ENCODE measurements at places on chromosomes 2 and 18.
A peak's percentile ranks its signal among the peaks of the same experiment; 100 is the strongest.

DNA sequence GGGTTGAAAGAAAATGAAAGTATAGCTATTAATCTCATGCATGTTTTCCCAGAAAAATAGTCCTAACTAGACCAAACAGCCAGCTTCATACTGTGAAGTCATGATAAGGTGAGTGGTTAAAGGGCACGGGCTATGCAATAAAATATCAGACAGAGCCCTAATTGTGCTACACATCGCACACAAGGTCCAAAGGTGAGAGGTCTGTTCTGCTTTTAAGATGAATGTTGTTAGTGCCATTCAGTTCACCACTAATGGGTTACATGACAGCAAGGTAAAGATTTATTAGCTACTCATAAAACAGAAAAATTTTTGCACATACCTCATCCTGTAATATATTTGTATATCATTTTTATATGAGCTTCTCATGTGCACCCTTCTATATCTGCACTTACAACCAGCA, 105.0 kb upstream of the STK17B start:
- no peak for DNase-seq

DNA sequence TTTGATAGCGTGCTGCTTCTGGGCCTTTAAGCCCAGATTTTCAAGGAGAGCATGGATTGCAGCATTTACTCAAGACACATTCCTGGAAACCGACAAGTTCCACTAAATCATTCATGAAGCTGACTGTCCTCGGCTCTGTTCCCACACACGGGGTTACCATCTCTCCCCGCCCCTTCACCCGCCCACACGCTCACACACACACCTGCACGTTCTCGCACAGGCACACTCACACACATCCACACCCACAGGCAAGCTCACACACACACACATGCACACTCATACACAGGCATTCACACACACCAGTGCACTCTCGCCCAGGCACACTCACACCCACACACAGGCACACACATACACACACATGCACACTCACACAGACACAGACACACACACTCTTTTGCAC, 150.0 kb upstream of the AGAP1 start:
- no peak for DNase-seq

GRCh38 chr2:118340103-118340502, 251.8 kb downstream of the INSIG2 start:
- no peak for DNase-seq

GRCh38 chr2:56688661-56689060, 504.9 kb downstream of the CCDC85A start:
- DNase-seq, result no peak

DNA sequence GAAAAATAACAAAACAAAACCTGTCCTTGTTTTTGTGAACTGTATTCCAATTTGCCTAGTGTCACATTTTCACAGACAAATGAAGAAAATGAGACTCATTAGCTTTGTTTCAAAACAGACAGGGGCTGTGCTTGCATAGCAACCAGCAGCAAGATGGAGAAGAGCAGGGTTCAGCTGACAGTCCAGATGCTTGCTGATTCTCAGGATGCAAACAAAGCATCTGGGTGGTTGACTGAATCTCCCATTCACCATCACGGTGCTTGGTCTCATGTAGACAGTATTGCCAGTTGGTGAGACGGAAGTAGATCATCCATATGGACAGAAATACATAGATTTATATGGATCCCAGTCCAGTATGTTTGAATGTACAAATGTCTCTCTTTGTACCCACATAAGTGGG, 326.8 kb downstream of the CCDC85A start:
- DNase-seq, result no peak

DNA sequence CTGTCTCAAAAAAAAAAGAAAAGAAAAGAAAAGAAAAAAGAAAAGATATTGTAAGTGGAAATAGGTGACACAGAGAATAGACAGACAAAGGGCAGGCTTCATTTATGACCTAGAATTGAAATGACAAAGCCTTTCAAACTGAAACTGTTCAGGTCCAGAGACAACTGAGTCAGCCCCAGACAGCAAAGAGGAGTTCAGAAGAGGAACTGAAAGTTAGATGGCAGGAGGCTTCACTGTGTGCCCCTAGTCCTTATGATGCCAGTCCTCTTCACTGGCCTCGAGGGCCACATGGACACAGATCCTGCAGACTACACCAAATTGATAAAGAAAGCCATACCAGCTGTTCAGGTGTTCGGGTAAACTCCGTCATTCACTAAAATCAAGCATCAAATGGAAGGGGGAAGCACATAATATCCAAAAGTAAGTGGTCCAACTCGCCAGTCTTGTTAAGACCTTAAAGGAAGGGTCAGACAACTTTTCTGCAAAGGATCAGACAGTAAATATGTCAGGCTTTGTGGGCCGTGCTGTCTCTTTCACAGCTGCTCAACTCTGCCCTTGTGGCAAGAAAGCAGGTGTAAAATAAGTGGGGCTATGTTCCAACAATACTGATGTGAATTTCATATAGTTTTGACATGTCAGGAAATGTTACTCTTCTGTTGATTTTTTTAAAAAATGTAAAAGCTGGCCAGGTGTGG, 231.9 kb upstream of the MGAT5 start:
- no peak for DNase-seq

DNA sequence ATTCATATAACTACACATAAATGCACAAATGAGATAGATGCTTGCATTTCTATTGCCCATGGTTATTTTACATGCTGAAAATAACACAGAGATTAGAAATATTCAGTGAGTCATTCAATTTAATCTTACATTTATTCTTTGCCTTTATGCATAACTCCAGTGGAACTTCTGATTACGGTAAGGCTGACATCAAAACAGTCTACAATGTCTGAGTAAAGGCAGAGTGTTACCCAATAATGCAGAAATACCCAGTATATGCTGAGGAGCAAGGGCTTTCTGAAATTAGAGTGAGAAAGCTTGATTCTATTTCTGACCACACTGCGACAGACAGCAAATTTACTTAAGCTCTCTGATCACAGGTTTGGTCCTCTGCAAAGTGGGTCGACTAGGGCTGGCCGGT, 9.2 kb downstream of the NMI start:
- DNase-seq, result no peak

GRCh38 chr2:67650291-67651133, 253.4 kb downstream of the ETAA1 start:
- DNase-seq, result peak; percentile 44

GRCh38 chr2:11278219-11278618, 66.2 kb downstream of the ROCK2 start:
- DNase-seq, result no peak

GRCh38 chr2:188523919-188524318, 232.2 kb downstream of the GULP1 start:
- no peak for DNase-seq

DNA sequence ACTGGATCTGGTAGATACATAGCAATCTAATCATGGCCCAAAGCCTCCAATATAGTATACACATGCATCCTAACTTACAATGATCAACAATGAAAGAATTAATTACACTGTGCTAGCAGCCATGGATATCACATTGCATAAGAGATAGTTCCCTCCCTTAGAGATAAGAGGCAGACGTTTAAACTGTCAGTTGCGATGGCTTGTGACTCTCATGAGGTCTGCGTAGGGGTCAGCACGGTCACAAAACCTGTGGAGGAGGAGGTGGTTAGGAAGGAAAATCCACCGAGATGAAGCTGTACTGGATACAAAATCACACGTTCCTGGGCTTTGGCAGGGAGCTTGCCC, 800 bp upstream of the RALB start:
- DNase-seq, result no peak

DNA sequence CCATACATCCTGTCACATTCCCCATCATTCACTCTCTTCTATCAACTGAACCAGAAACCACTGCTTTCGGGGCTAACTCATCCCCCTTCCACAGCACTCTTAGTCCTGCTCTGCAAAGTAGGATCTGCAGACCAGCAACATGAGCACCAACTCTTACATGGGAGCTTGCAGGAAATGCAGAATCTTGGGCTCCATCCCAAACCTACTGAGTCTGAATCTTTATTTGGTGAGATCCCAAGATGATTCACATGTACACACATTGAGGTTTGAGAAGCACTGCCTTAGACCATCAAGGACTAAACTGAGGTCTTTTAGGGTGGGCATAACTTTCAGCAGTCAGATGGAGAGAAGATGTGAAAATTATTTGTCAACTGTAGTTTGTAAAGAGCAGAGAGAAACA, 235.6 kb upstream of the EPHA4 start:
- DNase-seq, result no peak

GRCh38 chr2:194549387-194549786, 1107.6 kb upstream of the SLC39A10 start:
- DNase-seq, result no peak

- no peak for DNase-seq
These were observed 16.6 kb upstream of the ASPRV1 start for GRCh38 chr2:69977906-69978482.

DNA sequence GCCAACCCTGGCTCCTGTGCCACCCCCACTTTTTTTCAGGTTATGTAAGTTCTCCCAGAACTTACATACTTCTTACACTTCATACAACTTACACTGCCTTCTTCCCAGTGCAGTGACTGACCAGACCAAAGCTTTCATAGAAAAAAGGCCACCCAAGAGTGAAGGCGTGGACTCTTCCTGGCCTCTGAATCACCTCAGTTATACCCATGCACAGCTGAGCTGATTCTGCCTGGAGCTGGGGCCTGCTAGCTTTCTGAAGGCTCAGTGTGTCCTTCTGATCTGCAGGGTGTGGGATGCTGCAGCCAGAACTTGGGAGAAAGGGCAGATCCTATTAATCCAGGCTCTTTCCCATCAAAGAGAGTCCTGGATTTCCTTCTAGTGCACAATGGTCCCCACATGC, 216.1 kb downstream of the TTC32 start:
- no peak for DNase-seq

- no peak for DNase-seq
These were observed 39.8 kb upstream of the EVA1A start for GRCh38 chr2:75600461-75601011.

- no peak for DNase-seq
These were observed 101.6 kb downstream of the PIEZO2 start for GRCh38 chr18:11047817-11048216.

- DNase-seq, result no peak
These were observed 65.0 kb downstream of the SLC39A10 start for GRCh38 chr2:195722075-195722474.

DNA sequence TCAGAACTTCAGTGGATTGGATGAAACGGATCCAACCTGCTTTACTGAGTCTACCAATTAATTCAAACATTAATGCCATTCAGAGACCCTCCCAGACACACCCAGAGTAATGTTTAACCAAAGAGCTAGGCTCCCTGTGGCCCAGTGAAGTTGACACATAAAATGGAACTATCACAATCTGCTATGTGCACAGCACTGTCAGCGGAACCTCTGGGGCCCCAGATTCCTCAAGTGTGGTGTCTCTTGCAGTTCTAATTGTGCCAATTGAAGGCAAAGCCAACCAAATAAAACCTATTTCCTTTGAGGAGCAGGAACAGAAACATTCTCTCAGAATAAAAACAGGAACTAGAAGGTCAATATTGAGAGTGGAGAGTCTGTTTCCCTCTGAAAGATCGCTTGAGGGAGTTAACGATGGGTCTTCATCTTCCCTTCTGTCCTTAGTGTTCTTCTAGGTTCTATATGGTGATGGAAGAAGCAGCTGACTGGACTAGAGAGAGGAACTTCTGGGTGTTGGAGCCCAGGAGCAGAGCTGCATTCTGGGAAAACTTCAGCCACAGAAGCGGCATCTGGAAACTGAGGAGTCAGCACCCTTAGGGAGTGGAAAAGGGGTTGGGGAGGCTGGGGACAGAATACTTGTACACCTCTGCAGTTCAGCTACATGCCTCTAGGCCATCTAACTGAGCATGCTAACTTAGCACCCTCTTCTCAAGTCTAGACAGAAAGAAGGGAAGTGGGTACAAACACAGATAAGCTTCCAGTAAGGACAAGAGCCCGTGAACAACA, 174.4 kb upstream of the FBXO11 start:
- no peak for DNase-seq

DNA sequence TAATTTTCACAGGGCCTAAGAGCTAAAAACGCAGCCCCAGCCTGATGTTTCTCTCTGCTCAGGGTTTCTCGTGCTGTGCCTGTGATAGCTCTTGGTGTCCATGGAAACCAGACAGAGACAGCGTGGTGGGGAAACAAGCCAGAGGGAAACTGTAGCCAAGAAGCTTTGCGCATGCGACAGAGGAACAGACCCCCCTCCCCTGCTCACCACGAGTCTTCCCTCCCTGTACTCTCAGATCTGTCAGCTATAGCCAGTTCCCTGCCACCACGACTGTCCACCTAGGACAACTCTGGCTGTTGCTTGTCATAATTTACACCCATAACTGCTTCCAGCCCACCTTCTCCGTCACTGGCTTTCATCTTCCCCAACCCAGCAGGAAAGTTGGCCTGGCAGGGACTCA, 13.2 kb upstream of the DNAJC27 start:
- DNase-seq, result no peak

DNA sequence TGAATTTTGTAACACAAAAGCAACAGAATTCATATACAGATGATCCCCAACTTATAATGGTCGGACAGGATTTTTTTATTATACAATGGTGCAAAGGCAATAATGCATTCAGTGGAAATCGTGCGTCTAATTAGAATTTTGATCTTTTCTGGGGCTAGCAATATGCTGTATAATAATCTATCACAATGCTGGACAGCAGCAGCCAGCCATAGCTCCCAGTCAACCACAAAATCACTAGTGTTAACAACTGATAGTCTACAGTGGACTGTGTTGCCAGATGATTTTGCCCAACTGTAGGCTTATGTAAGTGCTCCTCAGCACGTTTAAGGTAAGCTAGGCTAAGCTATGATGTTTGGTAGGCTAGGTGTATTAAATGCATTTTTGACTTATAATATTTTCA, 399.0 kb upstream of the SLC39A10 start:
- DNase-seq, result no peak

DNA sequence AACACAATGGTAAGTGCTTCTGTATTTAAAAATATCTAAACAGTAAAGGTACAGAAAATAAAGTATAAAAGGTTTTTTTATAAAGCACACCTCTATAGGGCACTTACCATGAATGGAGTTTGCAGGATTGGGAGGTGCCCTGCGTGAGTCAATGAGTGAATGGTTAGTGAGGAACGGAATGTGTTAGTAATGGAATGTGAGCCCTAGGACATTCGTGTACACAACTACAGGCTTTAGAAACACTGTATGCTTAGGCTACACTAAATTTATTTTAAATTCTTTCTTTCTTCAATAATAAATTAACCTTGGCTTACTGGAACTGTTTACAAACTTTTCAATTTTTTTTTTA, 337.9 kb upstream of the SLC39A10 start:
- no peak for DNase-seq

DNA sequence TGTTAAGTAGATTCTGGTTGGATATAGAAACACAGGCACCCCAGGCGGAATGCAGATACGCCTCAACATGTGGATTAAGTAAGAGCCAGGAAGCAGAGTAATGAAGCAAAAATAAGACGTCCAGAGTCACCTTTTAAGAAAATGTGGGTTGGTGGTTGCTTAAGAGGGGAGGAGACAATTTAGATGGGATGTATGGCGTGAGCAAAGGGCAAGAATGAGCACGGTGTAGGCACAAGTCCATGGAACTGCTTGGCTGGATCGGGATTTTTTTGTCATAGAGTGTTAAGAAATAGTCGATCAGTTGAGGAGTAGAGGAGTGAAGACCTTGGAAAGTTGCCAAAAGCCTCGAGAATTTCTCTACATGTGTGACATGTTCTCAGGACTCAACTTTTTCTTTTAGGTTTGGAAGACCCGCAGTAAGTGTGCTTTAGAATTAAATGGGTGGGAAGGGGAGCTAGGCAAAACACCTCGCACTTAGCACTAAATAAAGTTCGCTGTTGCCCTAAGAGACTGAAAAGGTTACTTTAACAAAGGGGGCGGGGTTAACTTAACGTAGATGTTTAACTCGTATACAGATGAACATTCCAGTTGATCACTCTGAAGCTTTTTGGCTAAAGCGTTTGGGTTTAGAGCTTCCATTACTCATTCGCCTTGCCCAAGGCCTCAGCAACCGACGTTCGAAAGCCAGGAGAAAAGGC, 716 bp upstream of the SLC39A10 start:
- DNase-seq, result no peak
